Naive B cell (primary cell): ENCODE measurements at places on chromosomes 12 and 14. TPM values are rescaled to one million over a fixed set of nuclear protein-coding genes. Genes with fewer than 3 reads are reported as not detected.

DNA sequence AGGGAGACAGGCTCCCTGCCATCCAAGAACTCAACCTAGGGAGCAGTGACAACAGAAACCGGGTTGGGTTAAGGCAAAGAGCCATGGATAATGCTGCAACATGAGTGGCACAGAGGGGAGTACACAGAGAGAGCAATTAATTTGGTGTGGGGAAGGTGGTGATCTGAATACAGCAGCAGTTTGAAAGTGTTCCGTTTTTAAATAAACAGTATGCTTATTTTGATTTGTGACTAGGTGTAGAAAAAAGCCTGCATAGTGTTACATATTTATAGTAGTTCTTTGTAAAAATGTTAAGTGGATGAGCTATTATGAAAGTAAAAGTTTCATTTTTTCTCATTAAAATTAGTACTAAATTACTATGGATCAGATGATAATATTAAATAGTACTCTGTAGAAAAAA is 8.7 kb downstream of the AKAP5 start:
- no peak for DNase-seq

DNA sequence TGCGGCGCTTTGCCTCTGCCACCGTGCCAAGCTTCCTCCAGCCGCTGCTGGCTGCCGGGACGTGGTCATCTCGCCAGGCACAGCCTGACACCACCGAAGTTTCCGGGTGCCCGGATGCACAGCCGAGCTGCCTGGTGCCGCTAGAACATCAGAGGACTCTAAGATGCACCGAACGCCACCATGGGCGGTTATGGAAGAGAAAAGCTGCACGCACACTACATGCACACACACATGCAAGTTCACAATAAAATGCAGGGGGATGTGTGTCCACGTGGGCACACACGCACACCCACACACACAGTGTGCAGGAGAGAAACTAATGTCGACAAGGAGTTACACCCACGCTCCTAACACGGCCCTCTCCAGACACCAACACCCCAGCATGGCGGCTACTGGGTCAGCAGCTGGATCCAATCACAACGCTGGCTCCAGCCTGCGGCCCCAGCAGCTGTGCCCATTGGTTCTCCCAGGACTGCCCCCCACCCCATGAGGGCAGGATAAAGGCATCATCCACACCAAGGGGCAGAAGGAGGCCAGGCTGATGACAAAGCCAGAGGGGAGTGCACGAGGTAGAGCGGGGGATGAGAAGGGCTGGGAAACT is 82.7 kb downstream of the BCL11B start:
- DNase-seq, result no peak

GRCh38 chr14:90717916-90718315 is 98.3 kb downstream of the TTC7B start:
- no peak for DNase-seq

DNA sequence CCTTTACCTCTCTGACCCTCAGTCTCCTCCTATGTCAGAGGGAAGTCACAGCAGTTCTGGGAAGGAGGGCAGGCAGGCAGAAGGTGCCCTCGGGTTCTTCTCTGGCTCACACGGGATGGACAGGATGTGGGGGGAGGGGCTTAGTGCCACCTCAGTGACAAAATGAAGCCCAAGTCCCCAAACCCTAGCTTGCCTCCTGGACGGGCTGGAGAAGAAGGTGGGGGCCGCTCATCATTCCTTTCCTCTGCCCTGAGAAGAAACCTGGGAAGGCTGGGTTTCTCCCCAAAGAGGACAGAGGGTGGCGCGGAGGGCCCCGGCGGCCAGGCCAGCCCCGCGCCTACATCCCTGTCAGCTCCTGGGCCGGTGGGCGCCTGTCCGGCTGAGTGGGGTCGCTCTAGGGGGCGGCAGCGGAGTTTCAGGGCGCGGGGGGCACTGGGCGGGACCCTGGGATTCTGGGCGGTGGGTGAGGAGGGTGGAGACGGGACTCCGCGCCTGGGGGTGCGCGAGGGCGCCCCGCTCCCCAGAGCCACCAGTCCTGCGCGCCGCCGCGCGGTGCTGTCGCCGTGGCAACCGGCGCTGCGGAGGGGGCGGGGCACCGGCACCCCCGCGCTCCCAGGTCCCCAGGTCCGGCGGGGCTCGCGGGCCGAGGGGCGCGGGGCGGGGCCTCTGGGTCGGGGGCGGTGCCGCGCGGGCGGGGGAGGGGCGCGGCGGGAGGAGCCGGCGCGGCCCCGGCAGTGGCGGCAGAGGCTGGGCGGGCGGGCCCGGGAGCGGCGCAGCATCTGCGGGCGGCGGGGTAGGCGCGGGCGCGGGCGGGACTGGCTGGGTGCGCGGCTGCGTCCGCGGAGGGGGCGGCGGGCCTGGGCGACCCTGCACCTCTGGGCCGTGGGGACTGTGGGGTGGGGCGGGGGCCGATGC is at the start of gene TMEM121:
TSS of gene TMEM121 (plus strand) at position 723 of the 915 bp plus-strand sequence. CDS start 2,252 bp downstream, outside the sequence.
- DNase-seq, result peak; percentile 32

DNA sequence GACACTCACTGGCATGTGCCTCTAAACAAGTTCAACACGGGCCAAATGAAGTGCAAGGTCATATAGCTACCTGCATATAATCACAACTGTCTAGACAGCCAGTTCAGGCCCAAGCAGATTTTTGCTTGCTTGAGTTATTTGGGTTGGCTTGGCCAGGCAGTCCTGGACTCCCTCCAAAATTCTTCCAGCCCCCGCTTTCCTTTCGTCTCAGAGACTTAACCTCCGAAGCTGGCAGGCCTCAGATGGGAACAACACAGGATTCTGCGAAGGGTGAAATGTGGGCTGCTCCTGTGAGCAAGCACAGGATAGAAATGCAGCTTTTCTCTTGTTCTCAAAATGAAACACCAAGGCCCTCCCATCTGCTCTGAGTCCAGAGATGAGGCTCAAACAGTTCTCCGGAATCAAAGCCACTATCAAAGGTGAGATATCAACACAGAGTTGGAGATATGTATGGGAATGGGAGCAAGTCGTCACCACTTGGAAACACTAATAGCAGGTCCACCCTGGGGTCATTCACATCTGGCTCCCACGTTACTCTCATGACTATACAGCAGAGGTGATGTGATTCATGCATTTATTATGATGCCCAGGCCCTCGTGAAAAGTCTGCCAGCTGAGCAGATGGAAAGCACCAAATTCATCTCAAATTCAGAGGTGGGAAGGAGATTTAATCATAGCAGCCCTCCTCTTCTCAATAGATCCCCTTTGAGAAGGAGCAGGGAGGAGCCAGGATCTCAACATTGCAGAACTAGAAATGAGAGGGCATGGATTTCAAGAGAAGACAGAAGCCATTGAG is 389.8 kb downstream of the NUAK1 start:
- no peak for DNase-seq

DNA sequence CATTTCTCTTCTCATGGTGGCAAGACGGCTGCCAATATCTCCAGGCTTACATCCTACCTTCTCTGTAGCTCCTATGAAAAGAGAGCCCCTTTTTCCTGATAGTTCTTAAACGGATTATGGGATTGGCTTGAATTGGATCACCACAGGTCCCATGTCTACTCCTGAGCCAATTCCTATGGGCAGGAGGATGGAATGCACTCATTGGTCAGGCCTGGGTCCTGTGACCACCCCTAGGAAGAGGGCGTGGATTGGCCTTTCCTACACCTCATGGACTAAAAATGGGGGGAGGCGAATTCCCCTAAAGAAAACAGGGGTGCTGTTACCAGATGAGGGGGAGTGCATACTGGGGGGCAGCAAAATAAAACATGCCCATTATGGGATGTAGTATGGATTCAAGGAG is 108.8 kb downstream of the PTPN11 start:
- no peak for DNase-seq

DNA sequence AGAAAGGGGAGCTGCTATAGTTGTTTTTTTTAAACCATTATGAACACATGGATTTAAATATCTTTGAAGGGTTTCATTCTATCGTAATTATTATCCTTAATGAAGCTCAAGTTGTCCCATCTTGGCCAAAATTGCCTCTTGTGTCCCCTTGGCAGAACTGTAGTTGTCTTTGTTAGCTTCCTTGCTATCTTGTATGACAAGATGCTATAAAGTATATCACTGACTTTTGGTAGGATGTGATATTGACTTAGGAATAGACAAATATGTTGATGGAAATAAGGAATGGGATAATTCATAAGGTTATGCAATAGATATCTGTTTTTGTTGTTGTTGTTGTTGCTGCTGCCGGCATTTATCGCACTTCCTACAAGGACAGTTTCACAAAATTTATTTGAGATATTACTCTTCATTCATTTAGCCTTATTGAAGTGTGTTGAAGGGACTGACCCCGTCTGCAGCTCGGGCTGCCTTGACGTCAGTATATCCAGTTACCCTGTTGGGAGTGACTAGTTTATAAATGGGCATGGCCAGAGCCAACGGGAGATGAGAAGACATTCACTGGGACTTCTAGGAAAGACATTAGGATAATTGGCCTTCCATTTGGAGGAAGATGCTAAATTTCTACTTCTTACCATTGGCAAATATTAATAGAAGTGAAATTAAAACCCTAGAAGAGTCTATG is 26.1 kb upstream of the APOLD1 start:
- DNase-seq, result no peak

DNA sequence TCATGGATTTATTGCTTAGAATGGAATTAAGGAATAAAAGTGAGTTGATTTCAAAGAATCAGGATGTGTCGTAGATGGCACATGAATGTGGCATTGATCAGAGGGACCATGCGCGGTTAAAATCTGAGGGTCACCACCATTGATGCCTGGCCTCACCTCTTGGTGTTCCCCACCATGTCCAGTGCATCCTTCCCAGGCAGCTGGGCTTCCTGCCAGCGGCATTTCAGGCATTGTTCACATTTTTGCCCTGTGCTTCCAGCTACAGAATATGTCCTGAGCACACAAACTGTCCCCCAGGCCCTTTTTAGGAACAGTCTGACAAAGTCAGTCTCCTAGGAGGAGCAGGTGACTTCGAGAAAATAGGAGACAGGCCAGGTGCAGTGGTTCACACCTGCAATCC is 42.0 kb upstream of the TSPAN9 start:
- no peak for DNase-seq

OVCH1 gene
- not detected for polyA plus RNA-seq

KRT5 gene
- polyA plus RNA-seq, result not detected

CTSG gene
- not detected for polyA plus RNA-seq

DNA sequence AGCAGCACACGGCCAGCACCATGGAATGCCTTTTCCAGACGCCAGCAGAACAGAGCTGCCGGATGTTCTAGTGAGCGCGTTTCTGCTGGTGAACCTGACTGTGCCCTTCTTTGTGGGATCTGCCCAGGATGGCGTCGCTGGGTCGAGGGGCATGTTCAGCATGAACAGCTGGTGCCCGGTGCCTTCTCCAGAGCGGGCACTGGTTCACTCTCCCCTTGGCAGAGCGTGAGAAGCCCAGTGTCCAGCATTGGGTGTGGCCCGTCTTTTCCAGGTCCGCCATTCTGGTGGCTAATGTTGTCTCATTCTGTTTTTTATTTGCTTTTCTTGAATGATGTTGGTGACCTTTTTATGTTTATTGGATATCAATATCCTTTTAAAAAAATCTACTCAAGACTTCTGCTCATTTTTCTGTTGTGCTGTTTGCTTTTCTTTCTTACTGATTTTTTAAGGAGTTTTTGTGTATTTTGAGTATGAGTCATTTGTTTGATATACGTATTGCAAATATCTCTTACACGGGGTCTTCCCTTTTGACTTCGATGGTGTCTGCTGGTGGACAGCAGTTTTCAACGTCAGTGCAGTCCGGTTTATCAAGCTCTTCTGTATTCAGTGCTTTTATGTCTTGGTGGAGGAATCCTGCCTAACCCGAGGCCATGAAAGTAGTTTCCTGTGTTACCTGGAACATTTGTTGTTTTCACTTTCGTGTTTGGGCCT is 74.3 kb downstream of the ADGRD1 start:
- DNase-seq, result no peak

KRT72 gene
- not detected for polyA plus RNA-seq

- DNase-seq, result no peak
Observed at GRCh38 chr12:49798934-49799333, 29.3 kb downstream of the NCKAP5L start.

- DNase-seq, result no peak
Observed at GRCh38 chr14:54472315-54472714, 16.5 kb downstream of the GMFB start.

SLC25A47 gene
- not detected for polyA plus RNA-seq

GRCh38 chr14:76498976-76499375 is 123.0 kb downstream of the ESRRB start:
- DNase-seq, result no peak

MLF2 gene
- polyA plus RNA-seq, result 129 TPM

CCDC175 gene
- not detected for polyA plus RNA-seq

DNA sequence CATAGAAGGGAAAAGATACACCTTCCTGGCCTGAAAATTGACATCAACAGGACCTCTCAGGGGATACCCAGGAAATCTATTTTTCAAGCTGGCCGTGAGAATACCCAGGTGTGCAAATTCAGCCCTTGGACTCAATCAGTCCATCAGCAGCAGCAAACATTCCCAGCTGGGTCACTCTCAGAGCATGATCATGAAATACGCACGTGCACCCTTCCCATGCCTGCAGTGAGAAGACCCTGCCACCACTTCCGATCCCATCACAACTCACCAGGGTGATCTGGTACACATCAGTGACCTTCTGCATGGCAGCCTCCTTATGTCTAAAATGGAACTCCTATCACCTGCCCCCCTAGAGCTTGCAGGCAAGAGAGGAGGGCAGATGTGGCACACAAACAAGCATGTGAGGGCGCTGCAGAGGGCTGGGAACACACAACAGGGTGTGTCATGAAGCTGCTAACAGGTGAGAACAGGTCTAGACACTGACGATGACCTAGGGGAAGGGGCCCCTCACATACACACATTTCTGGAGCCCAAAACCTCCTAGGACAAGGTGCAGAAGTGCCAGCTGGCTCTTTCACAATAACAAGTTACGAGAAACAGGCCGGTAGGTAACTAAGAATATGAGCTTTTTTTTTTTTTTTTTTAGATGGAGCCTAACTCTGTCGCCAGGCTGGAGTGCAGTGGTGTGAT is 37.8 kb upstream of the TC2N start:
- DNase-seq, result no peak

GRCh38 chr14:73817020-73817655 is 34.5 kb upstream of the PTGR2 start:
- DNase-seq, result no peak

GLIPR1L2 gene
- 0.58 TPM for polyA plus RNA-seq

GRCh38 chr12:70609203-70609602 is 28.0 kb downstream of the PTPRB start:
- DNase-seq, result no peak

GRCh38 chr14:56040121-56040520 is 78.1 kb upstream of the PELI2 start:
- no peak for DNase-seq

IAPP gene
- not detected for polyA plus RNA-seq

TAMALIN gene
- 10.1 TPM for polyA plus RNA-seq

- DNase-seq, result no peak
Observed at GRCh38 chr14:63874223-63874622, 21.4 kb downstream of the SYNE2 start.

DNA sequence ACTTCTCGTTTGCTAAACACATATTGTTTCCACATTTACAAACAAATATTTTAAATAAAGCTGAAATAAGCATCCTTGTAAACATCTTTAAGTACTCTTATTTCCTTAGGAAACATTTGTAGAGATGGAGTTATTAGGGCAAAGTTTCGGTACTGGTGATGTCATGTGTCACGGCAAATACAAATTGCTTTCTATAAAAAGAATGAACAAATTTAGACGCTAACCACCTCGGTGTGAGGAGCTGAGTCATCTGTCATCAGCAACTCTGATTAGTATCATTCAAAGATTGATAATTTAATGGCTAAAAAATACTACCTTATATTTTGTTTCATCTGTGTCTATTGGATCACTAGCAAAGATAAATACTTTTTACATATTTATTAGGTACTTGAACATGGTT is 982.0 kb downstream of the VRK1 start:
- DNase-seq, result no peak
